ENCODE measurements at places on chromosomes 1 and 21.

GRCh38 chr1:6998267-6998666, 213.0 kb downstream of the CAMTA1 start:
- no peaks in the 10 kb centered on the region for H3K36me3 ChIP-seq
- no peak overlapping the region for H3K4me3 ChIP-seq

DNA sequence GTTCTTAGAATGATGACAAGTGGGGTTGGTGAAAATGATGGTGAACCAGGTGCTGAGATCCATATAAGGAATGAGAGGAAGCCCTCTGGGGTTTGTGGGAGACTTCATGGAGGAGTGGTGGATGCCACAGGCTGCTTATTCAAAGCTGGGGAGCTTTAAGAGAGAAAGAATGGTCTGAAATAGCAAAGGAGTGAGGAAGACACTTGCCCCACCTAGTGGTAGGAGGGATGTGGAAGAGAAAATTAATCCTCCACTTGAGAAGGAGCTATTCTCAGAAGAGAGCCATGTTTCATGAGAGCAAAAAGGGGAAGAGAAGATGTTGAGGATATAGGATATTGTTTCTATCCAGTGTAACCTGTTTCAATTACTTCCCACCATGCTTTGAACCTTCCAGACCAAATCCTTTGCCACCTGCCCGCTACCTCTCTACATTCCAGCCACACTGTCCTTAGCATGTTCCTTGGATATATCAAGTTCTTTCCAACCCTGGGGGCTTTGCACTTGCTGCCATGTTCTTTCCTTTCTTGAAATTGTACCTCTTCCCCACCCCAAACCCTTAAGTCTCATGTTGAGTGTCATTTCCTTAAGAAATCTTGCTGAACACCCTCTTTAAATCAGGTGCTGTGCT, 19.6 kb upstream of the ZNF648 start:
- no peaks in the 10 kb centered on the region for H3K27me3 ChIP-seq
- H3K4me3 ChIP-seq, result no peak overlapping the region
- peak; percentile 27 for DNase-seq

- no peak overlapping the region for H3K27ac ChIP-seq
- H3K4me1 ChIP-seq, result no peaks in the 10 kb centered on the region
- H3K36me3 ChIP-seq, result no peaks in the 10 kb centered on the region
- DNase-seq, result no peak
Measured at GRCh38 chr21:28487455-28488070, 505.1 kb downstream of the LTN1 start.

- H3K4me1 ChIP-seq, result 0 out of 2 replicates have a peak, but pooled peaks cover 3% of the 10 kb centered on the region
- no peaks in the 10 kb centered on the region for H3K36me3 ChIP-seq
- H3K27me3 ChIP-seq, result no peaks in the 10 kb centered on the region
- no peak overlapping the region for H3K27ac ChIP-seq
- DNase-seq, result peak; percentile 9
Measured at GRCh38 chr1:246151796-246152434, 355.2 kb downstream of the SMYD3 start.

DNA sequence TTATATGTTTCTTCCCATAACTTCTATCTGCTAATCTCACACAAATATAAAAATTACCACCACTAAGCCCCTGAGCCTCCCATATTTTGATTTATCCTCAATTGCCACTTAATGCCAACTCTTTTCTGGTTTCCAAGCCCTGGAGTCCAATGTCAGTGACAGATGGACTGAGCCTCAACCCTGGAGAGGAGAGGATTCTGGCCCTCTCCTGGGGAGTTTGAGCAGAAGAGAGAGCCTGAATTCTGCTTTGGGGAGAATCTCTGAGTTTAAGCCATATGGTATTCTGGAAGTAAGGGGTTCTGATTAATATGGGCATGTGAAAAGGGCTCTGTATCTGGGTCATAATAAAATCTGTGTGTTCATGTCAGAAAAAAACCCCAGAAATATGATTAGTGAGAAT, 8.5 kb downstream of the CADM3 start:
- H3K4me1 ChIP-seq, result no peaks in the 10 kb centered on the region
- H3K27me3 ChIP-seq, result no peaks in the 10 kb centered on the region

DNA sequence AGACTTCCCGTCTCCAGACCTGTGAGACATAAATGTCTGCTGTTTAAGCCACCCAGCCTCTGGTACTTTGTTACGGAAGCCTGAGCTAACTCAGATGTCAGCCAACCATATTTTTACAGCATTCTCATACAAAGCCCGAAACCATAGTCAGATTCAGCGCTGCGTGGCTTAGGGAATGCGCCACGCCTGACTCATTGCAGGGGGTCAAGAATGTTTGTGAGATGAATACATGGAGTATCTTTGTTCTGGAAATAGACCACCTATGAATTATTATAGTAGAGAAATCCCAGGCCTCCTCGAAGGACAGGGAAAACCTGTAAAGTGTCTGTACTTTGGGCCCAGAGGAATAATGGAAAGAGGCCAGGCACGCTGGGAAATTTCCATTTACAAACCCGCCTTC, 434.8 kb downstream of the CAMTA1 start:
- no peaks in the 10 kb centered on the region for H3K27me3 ChIP-seq
- peak; percentile 77 for DNase-seq

GRCh38 chr1:108862698-108863477, 6.0 kb upstream of the AKNAD1 start:
- no peak for DNase-seq
- H3K4me3 ChIP-seq, result no peak overlapping the region
- no peaks in the 10 kb centered on the region for H3K36me3 ChIP-seq
- H3K27ac ChIP-seq, result no peak overlapping the region
- no peaks in the 10 kb centered on the region for H3K4me1 ChIP-seq

DNA sequence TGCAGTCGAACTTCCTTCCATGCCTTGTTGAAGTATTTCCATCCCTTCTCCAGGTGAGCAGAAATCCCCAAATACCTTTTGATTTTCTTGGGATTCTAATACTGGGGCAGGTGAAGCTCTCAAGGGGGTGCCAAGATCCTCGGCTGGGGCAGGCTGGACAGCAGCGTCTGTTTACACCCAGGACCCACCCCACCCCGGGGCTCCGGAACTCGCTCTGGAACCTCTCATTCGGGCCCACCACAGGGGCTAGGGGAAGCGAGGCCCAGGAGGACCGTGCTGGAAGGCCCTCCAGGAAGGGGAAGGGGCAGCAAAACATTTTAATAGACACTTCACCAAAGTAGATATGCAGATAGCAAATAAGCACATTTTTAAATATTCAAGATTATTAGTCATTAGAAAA, 161.9 kb upstream of the GORAB start:
- H3K27ac ChIP-seq, result no peak overlapping the region
- H3K27me3 ChIP-seq, result no peaks in the 10 kb centered on the region
- no peaks in the 10 kb centered on the region for H3K36me3 ChIP-seq
- DNase-seq, result no peak

- no peaks in the 10 kb centered on the region for H3K36me3 ChIP-seq
- H3K4me3 ChIP-seq, result no peak overlapping the region
- peaks cover 30% of the 10 kb centered on the region for H3K27me3 ChIP-seq
- H3K4me1 ChIP-seq, result peaks cover 7% of the 10 kb centered on the region
- H3K27ac ChIP-seq, result no peak overlapping the region
Measured at GRCh38 chr1:34784751-34785221, 3.8 kb downstream of the GJB3 start.

DNA sequence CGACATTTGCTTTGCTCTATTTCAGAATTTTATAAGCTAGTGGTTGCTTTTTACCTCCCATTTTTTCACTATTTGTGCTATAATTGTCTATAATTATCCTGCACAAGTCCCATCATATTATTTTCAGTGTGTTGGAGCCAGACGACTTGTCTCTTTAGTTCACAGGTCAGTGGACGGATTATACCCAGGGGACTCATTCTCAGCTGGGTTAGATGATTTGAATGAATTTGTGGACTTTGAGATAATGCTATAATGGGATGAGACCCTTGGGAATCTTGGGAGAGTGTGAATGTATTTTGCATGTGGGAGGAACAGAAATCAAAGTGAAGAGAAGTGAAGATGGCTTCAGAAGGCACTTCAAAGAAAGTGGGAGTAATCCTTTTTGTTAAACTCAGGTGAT, 31.5 kb upstream of the KCNK1 start:
- H3K4me1 ChIP-seq, result no peaks in the 10 kb centered on the region
- H3K27ac ChIP-seq, result no peak overlapping the region
- DNase-seq, result no peak
- no peak overlapping the region for H3K4me3 ChIP-seq
- H3K36me3 ChIP-seq, result no peaks in the 10 kb centered on the region
- no peaks in the 10 kb centered on the region for H3K27me3 ChIP-seq

- H3K4me1 ChIP-seq, result no peaks in the 10 kb centered on the region
- DNase-seq, result no peak
- H3K36me3 ChIP-seq, result no peaks in the 10 kb centered on the region
- no peaks in the 10 kb centered on the region for H3K27me3 ChIP-seq
- H3K27ac ChIP-seq, result no peak overlapping the region
- no peak overlapping the region for H3K4me3 ChIP-seq
Measured at GRCh38 chr1:29601021-29601420, 364.7 kb downstream of the PTPRU start.

GRCh38 chr1:87898431-87898830, 569.8 kb downstream of the LMO4 start:
- H3K4me3 ChIP-seq, result no peak overlapping the region
- no peaks in the 10 kb centered on the region for H3K4me1 ChIP-seq
- DNase-seq, result no peak
- no peaks in the 10 kb centered on the region for H3K27me3 ChIP-seq
- no peak overlapping the region for H3K27ac ChIP-seq
- no peaks in the 10 kb centered on the region for H3K36me3 ChIP-seq

DNA sequence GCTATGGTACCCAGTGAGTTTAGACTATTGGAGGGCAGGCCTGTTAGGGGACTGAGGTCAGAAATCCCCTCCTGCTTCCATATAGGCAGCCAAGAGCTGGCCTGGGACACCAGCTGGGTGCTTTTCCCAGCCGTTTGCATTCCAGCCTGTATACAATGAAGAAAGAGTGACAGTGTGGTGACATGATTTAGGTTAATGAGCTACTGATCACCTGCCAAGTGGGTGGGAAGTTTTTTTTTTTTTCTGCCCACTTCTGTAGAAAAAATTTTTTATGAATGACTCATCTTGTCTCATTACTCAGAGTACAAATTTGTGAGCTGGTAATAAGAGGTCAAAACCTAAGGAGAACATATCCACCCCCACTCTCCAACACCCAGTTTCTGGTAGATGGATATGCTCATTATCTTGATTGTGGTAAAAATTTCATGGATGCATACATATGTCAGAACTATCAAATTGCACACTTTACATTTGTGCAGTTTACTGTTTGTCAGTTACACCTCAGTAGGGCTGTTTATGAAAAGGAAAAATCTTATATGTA, 16.4 kb upstream of the CGN start:
- peaks cover 7% of the 10 kb centered on the region for H3K27me3 ChIP-seq
- H3K4me3 ChIP-seq, result no peak overlapping the region
- peak; percentile 56 for DNase-seq
- H3K27ac ChIP-seq, result no peak overlapping the region
- no peaks in the 10 kb centered on the region for H3K36me3 ChIP-seq

- H3K27me3 ChIP-seq, result peaks cover 1% of the 10 kb centered on the region
- peaks cover 1% of the 10 kb centered on the region for H3K4me1 ChIP-seq
- no peaks in the 10 kb centered on the region for H3K36me3 ChIP-seq
Measured at GRCh38 chr1:91879733-91880132, 6.2 kb downstream of the TGFBR3 start.

GRCh38 chr21:36330904-36331303, 10.9 kb downstream of the MORC3 start:
- no peaks in the 10 kb centered on the region for H3K36me3 ChIP-seq
- no peaks in the 10 kb centered on the region for H3K27me3 ChIP-seq
- no peak overlapping the region for H3K27ac ChIP-seq
- peaks cover 5% of the 10 kb centered on the region for H3K4me1 ChIP-seq

GRCh38 chr21:29305068-29305467, 6.3 kb downstream of the BACH1 start:
- H3K27me3 ChIP-seq, result no peaks in the 10 kb centered on the region
- no peak for DNase-seq
- peaks cover 20% of the 10 kb centered on the region for H3K4me1 ChIP-seq
- no peak overlapping the region for H3K4me3 ChIP-seq
- peak overlapping the region; percentile 63 for H3K27ac ChIP-seq
- H3K36me3 ChIP-seq, result peaks cover 3% of the 10 kb centered on the region
